NK-92 treated with Interleukin-12 subunit alpha and Interleukin-12 subunit beta, amount 100 ng/mL, for 24 hours (cell line): ENCODE measurements at places on chromosomes 4 and X.
A peak's percentile ranks its signal among the peaks of the same experiment; 100 is the strongest.

DNA sequence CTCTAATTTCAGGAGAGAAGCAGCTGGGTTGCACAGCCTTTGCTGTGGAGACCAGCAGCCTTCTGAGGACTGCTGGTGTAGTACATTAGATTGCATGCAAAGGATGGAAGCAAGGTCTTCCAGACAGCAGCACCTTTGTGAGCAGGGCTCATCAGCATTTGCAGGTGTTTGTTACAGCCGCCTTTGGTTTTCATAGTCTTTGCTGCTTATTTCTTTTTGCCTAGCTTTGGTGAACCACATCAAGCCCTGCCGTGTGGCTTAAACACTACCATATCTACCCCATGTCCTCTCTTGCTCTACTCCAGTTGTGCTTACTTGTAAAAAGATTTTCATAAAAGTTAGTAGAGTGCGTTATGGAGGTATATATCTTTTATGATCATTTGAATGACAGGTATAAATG is 57.5 kb downstream of the MTM1 start:
- no peak for DNase-seq

- DNase-seq, result peak; percentile 60
Observed at GRCh38 chrX:1582686-1583437, 8.5 kb upstream of the AKAP17A start.

DNA sequence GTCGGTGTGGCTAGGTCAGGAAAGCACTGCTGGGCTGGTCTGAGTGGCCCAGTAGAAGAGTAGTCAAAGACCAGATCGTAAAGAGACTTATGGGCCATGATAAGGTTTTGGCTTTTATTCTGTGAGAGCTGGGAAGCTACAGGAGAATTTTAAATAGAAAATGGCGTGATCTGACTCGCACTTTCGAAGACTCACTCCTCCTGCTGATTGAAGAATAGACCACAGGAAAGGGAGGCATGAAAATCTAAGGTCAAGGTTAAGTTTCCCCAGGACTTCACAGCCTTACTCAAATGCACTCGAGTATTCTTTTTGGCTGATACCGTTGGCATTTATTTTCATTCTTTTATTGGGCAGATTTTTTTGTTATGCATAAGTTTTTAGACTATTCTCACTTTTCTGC is 231.4 kb upstream of the ANKRD50 start:
- no peak for DNase-seq

- no peak for DNase-seq
Observed at GRCh38 chrX:127568691-127569090, 483.5 kb downstream of the ACTRT1 start.

DNA sequence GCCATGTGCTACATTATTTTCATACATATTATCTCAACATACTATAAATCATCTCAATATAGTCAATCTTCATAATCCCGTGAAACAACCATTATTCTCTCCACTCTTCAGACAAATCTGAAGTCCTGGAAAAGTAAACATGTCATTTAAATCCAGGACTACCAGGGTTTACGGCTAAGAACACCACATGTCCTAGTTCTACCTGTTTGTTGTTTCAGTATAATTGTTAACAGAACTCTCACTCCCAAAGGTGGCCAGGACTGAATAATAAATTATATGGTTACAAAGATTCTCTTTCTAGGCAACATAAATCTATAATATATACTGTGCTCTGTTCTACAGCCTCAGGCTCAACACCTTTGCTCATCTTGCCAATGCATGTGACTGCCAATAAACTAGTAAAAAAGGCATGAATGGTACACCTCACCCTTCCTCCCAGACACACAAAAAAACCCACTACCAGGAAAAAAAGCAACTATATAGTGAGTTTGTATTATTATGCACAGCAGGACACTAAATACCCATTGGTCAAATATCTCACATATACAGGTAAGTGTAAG is 20.1 kb downstream of the EIF4E start:
- no peak for DNase-seq

GRCh38 chr4:186204103-186204559 is 12.8 kb downstream of the CYP4V2 start:
- DNase-seq, result no peak

- DNase-seq, result no peak
Observed at GRCh38 chrX:69032601-69033000, 132.7 kb downstream of the PJA1 start.

- DNase-seq, result no peak
Observed at GRCh38 chr4:40309250-40309774, 25.8 kb upstream of the CHRNA9 start.

GRCh38 chr4:86122404-86122803 is 237.4 kb downstream of the MAPK10 start:
- DNase-seq, result no peak

GRCh38 chrX:84044051-84044450 is 143.9 kb downstream of the RPS6KA6 start:
- no peak for DNase-seq

- no peak for DNase-seq
Observed at GRCh38 chrX:151741606-151742005, 7.1 kb downstream of the CNGA2 start.

GRCh38 chr4:152245680-152246079 is 290.2 kb downstream of the FBXW7 start:
- no peak for DNase-seq

- DNase-seq, result no peak
Observed at GRCh38 chr4:119165767-119166166, 30.1 kb downstream of the MYOZ2 start.

GRCh38 chr4:38662522-38663089 is 1.4 kb upstream of the KLF3 start:
- DNase-seq, result no peak

- DNase-seq, result peak; percentile 84
Observed at GRCh38 chrX:52995135-52995986, 37.0 kb upstream of the FAM156A start.

GRCh38 chrX:46670316-46670715 is 88.6 kb downstream of the SLC9A7 start:
- no peak for DNase-seq

DNA sequence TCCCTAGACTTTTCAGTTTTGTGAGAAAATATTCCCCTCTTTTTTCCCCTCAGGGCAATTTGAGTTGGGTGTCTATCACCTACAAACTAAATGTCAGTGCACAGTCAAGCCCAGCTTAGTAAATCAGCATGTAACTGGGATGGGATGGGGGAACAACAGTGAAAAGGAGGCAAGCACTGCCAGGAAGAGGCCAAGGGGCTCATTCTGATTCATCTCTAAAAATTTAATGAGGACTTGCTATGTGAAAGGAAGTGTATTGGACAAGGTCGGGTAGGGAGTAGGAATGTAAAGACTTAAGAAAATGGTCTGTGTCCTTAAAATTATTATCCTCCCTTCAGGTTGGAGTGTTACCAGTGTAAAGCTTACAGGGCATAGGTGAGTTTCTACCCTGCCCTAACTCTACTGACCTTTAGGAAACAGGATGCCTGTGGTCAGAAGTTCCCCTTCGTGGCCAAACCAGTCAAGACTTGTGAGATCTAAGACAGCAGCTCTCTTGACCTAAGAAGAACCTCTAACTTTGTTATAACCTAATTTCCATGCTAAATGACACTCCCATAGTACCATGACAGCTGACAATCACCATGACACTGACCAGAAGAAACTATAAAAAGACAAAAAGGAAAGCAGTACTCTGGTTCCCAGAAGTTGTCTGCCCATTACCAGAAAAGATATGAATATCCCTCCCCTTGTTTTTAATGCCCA is 194.4 kb upstream of the LDB2 start:
- no peak for DNase-seq

DNA sequence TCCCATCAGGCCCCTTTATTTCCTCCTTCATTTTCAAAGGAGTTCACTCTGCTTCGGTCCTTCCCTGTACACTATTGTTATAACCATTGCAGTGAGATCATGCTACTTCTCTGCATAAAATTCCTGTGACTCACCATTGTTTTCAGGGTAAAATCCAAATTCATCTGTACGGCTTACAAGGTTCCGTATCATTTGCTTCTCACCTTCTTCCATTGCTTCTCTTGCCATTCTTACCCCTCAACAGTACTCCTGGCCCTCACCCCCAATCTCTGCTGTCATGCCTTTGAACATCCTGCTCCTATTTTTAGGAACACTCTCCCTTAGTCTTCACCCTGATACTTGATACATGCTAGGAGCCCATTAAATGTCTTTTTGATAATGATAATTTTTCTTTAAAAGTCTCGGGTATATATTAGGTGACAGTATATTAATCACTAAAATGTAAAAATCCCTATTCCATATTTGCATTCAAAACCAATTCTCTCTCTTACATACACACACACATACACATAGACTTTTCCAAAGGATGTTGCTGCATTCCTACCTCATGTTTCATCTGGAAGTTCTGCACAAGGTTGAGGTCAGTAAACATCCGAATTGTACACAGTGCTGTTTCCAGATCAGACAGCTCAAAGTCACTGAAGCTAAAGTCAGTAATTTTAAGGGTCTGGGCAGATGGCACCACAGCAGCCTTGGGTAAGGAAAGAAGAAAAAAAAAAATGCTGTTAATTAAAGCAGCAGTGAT is 103.4 kb downstream of the PDE5A start:
- no peak for DNase-seq

DNA sequence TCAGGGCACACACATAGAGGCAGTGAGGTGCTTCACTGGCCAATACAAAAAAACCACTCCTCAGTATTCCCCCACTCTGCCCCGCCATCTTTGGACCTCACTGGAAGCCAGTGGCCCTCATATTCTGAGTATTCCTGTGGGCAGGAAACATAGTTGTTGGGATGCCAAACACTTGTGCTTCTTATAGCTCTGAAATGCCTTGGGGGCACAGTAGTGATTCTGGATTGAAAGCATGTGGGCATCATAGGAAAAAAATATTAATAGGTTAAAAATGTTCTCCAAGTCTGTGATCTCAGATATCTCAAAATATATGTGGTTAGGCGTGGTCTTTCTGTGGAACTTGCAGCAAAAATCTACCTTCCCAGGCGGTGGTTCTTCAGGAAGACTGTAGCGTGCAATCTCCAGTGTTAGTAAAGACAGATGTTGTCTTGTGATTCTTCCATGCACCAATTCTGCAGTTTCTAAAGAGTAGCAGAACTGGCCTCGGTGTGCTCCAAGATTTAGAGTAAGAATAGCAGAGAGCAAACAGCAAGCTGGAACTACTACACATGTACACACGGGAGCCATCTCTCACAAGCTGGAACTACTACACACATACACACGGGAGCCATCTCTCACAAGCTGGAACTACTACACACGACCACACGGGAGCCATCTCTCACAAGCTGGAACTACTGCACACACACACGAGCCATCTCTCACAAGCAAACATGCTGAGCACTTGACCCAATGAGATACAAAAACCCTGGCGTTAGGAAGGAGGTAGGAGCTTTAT is 8.0 kb upstream of the TENM3 start:
- DNase-seq, result no peak

DNA sequence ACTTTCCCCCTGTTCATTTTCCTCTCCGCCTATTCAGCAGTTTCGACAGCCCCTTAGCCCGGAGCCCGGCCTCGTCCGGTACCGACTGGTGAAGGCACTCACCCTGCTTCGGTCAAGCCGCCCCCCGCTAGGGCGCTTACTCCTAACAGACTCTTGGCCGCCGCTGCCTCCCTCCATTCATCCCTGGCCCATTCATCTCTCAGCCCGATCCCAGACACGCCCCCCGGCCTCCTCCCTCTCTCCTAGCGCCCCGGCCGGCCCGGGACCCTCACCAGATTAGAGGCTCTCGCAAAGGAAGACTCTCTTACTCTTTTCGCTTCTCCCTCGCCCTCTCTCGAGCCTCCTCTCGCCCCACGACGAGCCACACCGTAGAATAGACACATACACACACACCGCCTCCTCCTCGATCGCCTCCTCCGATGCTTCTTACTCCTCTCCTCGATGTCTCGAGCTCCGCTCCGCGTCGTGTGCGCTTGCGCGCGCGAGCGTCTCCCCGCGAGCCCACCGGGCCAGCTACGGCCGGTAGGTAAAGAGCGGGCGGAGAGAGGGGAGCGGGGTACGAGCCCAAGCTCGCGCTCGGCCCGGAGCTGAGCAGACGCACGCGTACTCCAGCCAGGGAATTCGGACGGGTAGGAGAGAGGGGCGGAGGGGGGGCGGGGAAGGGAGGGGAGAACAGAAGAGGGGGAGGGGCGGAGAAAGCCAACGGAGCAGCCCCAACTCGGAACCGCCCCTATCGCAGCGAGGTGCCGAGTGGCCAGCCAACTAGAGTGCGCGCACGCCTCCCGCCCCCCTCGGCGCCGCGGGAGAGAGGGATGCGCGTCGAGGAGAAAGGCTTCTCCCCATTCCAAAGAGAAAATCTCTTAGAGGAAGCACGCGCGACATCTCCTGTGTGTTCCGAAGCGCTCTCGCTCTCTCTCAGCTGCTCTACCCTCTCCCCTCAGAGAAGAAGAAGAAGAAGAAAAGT is at the start of gene WNK3:
Gene WNK3 (minus strand): TSS at position 633 of the 964 bp plus-strand sequence.
- DNase-seq, result no peak

- DNase-seq, result no peak
Observed at GRCh38 chr4:113952452-113953029, 26.9 kb downstream of the ARSJ start.

DNA sequence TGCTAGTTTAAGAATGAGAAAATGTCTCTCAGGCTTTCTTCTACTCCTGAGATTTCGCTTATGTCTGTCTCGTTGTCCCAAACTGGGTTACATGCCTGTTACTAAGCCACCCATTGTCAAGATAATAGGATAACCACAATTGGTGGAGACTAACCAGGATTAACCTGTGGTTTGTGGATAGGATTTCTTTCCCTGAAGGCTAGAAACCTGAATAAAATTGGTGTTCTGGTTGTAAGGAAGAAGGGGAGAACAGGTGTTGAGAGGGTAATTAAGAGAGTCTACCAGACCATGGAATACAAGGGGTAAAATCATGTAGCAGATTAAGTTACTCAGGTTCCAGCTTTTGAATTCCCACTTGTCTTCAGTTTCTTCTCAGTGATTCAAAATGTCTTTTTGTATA is 225.4 kb downstream of the CPE start:
- no peak for DNase-seq

DNA sequence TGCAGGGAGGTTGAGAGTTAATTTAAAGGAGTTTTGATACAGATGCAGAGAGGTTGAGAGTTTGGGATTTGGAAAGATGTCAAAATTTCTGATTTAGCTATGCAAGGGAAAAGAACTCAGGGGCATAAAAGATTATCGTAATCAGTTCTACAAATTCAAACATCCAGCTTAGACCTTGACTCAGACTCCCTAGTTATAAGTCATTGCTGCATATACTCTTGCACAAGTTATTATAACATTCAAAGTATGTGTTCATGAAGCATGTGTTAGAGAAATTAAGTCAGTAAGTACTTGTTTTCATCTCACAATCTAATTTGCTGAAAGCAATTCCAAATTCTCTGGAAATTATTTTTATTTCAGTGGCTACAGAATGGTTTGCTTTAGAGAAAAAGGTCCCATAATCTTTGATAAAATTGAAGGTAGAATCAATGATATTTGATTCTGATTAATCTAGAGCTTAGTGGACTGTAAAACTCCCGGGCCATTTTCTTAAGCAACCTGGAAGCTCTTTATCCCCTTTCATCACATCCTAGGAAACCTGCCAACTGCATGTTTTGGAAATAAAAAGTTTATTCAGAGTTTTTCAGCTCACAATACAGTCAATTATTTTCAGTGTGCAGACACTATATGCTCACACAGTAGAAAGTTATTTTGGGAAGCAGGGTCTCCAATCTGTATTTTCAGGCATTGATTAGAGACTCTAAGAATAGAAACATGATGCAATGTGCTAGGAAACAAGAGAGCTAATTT is 132.9 kb upstream of the SPANXC start:
- DNase-seq, result no peak
